ENCODE measurements at places on chromosomes 4 and X. TPM values are rescaled to one million over a fixed set of nuclear protein-coding genes. Genes with fewer than 3 reads are reported as not detected.

GRCh38 chrX:153766871-153767673, 3.0 kb downstream of the PLXNB3 start:
- H3K36me3 ChIP-seq, result no peaks in the 10 kb centered on the region
- no peak overlapping the region for H3K27ac ChIP-seq
- no peaks in the 10 kb centered on the region for H3K27me3 ChIP-seq
- no peaks in the 10 kb centered on the region for H3K4me1 ChIP-seq

DNA sequence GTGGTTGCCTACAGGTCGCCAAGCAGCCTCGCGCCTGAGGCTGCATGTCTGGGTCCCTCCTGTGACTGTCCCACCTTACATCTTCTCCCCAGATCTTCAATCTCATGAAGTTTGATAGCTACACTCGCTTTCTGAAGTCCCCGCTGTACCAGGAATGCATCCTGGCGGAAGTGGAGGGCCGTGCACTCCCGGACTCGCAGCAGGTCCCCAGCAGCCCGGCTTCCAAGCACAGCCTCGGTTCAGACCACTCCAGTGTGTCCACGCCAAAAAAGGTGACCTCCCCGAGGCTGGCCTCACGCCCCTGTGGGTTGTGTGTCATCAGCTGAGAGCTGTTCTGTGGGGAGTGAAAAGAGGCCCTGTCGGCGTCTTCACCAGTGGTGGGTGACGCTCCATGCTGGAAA, 24.9 kb upstream of the HGFAC start:
- no peak for DNase-seq
- H3K27me3 ChIP-seq, result no peaks in the 10 kb centered on the region
- H3K4me3 ChIP-seq, result no peak overlapping the region
- H3K27ac ChIP-seq, result no peak overlapping the region
- peaks cover 24% of the 10 kb centered on the region for H3K36me3 ChIP-seq

GRCh38 chr4:8409264-8410065, 31.1 kb downstream of the ACOX3 start:
- H3K27ac ChIP-seq, result no peak overlapping the region
- H3K4me1 ChIP-seq, result peaks cover 39% of the 10 kb centered on the region

DNA sequence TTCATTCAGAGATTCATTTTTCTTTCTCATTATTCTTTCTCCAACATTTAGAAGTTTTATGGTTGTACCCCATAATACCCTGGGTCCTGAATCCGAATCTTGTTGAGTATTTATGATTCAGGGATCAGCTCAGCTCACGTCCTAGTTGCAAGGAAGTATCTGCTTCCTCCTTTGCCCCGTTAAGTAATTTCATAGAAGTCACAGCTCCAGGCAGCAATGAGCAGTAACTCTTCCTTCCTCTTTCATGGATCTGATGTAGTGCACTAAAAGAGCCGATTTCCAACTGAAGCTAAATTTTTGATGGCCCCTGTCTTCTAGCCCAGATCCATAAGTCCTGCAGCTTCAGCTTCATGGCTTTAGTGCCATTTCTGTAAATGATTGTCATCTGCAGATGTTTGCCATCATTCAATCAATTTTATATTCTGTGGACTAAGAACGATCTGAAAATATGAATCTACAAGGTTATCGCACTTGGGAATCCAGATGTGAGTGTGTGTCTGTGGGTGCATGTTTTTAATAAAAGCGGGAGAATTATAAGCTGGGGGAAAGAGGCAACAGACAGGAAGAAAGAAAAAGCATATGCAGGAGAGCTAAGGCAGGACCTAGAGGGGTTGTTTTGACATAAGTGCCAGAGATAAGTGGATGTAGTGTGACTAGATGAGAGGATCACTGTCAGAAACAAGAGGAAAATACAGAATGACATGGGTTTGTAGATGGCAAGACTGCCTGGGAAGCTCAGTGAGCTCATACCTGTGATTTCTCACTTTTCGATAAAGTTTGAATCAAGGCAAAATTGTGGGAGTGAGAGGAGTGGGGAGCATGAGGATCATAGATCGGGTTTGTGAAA, 17.5 kb downstream of the VEGFD start:
- no peak overlapping the region for H3K27ac ChIP-seq
- no peak for DNase-seq
- no peaks in the 10 kb centered on the region for H3K36me3 ChIP-seq
- no peaks in the 10 kb centered on the region for H3K27me3 ChIP-seq

DNA sequence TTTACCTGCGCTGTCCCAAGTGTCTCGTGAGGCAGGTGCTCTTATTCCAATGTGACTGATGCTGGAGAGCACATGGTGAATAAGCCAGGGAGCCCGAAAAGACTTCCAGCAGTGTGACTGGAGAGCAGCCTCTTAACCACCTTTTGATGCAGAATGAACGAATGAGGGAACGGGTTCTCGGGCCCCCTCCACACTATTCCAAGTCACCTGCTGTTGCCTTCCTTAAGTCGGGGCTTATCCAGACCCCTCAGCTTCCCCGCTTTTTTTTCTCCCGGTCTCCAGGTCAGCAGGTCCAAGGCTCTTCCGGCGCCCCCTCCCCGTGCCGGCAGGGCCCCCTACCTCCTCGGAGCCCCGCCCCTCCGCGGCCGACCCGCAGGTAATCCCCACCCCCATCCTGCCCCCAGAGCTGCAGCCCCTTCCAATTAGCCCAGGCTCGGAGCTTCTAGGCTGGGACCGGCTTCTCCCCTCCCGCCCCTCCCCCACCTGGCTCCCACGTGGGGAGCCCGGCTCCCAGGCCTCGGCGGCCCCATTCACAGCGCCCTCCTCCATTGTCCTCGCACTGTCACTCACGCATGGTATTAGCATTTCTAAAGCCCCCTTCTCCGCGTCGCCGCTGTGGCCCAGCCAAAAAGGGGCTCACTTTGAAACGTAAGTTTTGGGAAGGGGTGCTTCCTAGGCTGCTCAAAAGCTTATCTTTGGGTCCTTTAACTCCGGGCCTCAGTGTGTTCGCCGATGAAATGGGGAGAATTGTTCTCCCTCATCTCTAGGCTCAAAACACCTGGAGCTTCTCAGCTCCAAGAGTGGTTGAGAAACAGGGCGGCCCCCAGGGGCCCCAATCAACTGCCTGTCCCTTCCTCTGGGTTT, 56.2 kb upstream of the PJA1 start:
- no peak for DNase-seq
- H3K27ac ChIP-seq, result no peak overlapping the region
- H3K4me3 ChIP-seq, result no peak overlapping the region
- H3K4me1 ChIP-seq, result no peaks in the 10 kb centered on the region
- no peaks in the 10 kb centered on the region for H3K27me3 ChIP-seq
- no peaks in the 10 kb centered on the region for H3K36me3 ChIP-seq

DNA sequence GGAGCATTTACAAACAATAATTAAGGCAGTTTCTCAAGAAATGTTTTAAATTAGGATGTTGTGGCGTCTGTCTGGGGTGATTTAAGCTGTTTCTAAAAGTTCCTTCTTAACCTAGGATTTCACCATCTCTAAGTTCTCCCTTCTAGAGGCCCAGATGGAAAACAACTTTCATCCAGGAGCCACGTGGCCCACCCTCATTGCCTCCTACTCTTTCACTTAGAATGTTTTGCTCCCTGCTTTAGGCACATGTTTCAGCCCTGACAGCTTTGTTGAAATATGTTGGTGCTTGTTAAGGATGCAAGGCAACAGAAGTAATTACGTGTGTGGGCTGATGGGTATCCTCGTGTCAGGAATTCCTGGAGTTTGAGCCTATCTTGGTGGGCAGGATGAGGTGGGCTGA, 131.3 kb downstream of the GUCY2F start:
- no peaks in the 10 kb centered on the region for H3K27me3 ChIP-seq
- no peaks in the 10 kb centered on the region for H3K4me1 ChIP-seq
- no peak overlapping the region for H3K27ac ChIP-seq
- no peaks in the 10 kb centered on the region for H3K36me3 ChIP-seq

DNA sequence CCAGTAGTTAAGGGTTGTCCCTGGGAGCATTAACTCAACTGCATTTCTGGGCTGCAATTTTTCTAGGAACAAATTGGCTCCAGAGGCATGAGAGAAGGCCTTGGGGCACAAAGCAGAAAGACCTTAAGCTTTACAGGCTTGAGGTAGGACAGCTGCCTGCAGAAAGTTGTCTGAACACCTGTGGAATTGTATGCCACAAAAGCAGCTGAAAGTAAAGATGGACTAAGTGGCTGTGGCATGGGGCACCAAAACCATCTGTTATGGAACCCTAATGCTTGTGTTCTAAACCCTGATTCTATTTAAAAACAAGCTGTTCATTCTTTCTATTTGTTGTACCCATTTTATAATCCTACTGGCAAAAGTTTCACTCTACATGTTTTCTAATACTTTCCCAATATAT, 515.2 kb downstream of the GLUD2 start:
- no peaks in the 10 kb centered on the region for H3K36me3 ChIP-seq
- DNase-seq, result no peak
- H3K4me1 ChIP-seq, result no peaks in the 10 kb centered on the region
- H3K4me3 ChIP-seq, result no peak overlapping the region
- no peaks in the 10 kb centered on the region for H3K27me3 ChIP-seq

GRCh38 chr4:9994246-9994847, 26.9 kb downstream of the SLC2A9 start:
- H3K27me3 ChIP-seq, result no peaks in the 10 kb centered on the region
- no peak overlapping the region for H3K4me3 ChIP-seq

DNA sequence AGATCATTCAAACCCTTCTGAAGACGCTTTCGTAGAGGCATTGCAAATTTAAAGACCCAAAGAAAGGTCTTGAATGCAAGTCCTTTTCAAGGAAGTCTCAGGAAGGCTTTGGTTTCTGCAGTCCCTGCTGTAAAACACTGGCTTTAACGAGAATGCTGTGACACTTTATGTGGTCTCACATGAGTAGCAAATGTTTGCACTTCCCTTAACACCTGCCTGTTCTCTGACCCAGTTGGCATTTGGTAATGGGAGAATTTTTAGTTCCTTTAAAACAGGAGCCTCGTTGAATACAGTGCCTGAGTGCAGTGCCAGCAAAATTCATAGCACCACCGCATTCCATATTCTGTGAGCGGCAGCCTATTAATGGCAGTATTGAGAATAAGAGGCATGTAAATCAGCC, 330.5 kb upstream of the PRKX start:
- H3K4me1 ChIP-seq, result no peaks in the 10 kb centered on the region
- H3K4me3 ChIP-seq, result no peak overlapping the region
- H3K27me3 ChIP-seq, result no peaks in the 10 kb centered on the region
- no peak overlapping the region for H3K27ac ChIP-seq
- no peak for DNase-seq

- no peak overlapping the region for H3K27ac ChIP-seq
- no peak overlapping the region for H3K4me3 ChIP-seq
- no peaks in the 10 kb centered on the region for H3K4me1 ChIP-seq
- no peak for DNase-seq
- H3K27me3 ChIP-seq, result no peaks in the 10 kb centered on the region
- H3K36me3 ChIP-seq, result no peaks in the 10 kb centered on the region
These were observed 7.5 kb upstream of the LHFPL1 start for GRCh38 chrX:112687189-112687691.

DNA sequence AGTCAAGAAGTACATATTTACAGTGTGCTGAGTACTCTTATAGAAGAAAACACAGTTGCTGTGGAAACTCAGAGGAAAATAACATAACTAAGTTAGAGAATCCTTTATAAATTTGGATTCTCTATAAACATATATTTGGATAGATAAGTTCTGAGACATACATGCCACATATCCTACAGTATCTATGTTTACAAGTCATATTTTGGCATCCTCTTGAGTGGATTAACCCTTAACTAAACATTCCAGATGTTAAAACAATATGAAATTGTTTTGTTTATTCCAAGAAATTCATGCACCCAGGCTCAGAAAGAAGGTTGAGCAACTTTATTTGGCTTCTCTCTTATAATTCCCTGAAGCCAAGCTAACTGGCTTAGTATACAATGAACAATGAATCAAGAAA, 267.2 kb downstream of the TEX13A start:
- H3K4me1 ChIP-seq, result no peaks in the 10 kb centered on the region
- DNase-seq, result no peak
- no peak overlapping the region for H3K27ac ChIP-seq

DNA sequence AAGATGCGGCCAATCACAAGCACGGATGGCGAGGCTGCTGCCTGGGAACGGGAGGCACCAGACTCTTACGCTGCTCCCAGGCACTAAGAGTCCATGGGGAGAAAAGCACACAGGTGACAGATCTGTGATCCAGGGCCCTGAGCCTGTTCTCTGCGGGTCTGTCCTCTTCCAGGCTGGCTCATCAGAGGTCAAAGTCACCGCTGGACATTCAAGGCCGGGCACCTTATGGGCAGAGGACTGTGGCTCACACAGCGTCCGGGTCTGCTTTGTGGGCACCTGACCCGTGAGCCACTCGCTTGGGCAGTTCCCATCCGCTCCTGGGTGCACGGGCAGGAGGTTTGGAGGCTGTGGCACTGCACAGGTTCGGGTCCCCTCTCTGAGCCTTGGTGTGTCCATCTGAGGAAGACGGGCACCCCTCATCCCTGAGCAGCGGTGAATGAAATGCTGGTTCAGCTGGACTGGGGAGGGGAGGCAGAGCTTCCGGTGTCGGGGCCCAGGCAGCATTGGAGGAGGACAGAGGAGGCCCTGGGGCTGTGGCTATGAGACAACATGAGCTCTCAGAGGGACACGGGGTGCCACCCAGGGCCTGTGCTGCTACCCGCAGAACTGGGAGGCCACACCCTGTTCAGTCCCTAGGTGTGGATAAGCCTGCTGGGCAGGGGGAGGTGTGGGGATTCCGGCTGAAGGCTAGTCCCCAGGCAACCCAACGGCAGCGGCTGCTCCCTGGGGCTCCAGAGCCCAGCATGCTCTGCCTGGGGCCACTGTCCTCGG, 61.2 kb upstream of the AFAP1 start:
- H3K4me1 ChIP-seq, result no peaks in the 10 kb centered on the region
- H3K27me3 ChIP-seq, result no peaks in the 10 kb centered on the region
- H3K4me3 ChIP-seq, result no peak overlapping the region
- no peak overlapping the region for H3K27ac ChIP-seq

MAGED4B gene
- 3.4 TPM for total RNA-seq

POF1B gene
- 14.5 TPM for total RNA-seq
